ENCODE measurements at places on chromosomes 3 and 15. TPM values are rescaled to one million over a fixed set of nuclear protein-coding genes. Genes with fewer than 3 reads are reported as not detected.

- DNase-seq, result no peak
These were observed 88.9 kb upstream of the PTX3 start for GRCh38 chr3:157347577-157348303.

GRCh38 chr15:73870700-73871408 is 2.5 kb upstream of the TBC1D21 start:
- DNase-seq, result no peak

GRCh38 chr15:48644467-48644826 is 1.1 kb downstream of the FBN1 start:
- no peak for DNase-seq

DNA sequence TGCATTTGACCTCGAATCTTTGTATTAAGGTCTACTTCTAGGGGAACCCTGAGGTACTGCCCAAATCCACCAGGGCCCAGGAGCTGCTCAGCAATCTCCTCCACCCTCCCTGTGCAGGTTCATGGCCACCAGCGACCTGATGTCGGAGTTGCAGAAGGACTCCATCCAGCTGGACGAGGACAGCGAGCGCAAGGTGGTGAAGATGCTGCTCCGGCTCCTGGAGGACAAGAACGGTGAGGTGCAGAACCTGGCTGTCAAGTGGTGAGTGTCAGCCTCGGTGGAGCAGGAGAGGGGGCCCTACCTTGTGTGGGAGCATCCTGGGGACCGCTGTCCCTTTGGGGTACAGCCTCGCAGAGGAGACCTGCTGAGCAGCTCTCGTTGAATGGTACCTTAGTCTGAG is 6.9 kb downstream of the CAND2 start:
- DNase-seq, result no peak

TRH gene
- total RNA-seq, result not detected

GRIP2 gene
- 0.78 TPM for total RNA-seq

DNA sequence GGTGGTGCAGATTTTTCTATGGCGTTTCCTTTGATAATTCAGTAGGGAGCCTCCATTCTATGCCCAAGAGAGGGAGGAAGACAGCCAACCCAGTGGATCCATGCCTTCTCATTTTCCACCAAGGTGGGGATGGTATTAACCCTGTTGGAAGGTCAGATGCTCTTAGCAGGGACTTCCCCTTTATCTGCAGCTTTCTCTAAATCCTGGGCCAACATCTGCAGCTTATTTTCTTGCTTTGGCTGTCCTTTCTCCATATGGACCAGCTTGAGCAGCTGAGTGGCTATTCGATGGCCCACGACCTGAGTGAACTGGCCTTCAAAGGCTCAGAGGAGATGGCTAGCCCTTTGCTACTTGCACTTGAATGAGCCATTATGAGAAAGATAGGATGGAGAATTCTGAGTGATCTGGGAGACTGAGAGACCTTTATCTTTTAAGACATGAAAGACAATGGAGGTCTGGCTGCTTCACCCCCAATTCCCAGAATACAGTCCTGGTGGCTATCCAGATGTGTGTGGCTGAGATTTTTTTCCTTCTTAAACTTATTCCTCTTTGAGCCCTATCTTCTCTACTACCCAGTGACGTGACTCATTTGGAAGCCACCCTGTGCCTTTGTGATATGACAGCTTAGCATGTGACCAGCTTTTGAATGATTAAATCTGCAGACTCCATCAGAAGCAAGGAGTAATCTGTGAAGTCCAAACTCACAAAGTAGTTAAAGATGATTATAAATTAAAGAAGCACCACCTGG is 39.6 kb upstream of the TRAK1 start:
- DNase-seq, result no peak

- DNase-seq, result no peak
These were observed 34.2 kb downstream of the KAT2B start for GRCh38 chr3:20074226-20075063.

IGF1R gene
- total RNA-seq, result 82.5 TPM
